GM19239 (cell line): ENCODE measurements at places on chromosomes 1 and 21.

DNA sequence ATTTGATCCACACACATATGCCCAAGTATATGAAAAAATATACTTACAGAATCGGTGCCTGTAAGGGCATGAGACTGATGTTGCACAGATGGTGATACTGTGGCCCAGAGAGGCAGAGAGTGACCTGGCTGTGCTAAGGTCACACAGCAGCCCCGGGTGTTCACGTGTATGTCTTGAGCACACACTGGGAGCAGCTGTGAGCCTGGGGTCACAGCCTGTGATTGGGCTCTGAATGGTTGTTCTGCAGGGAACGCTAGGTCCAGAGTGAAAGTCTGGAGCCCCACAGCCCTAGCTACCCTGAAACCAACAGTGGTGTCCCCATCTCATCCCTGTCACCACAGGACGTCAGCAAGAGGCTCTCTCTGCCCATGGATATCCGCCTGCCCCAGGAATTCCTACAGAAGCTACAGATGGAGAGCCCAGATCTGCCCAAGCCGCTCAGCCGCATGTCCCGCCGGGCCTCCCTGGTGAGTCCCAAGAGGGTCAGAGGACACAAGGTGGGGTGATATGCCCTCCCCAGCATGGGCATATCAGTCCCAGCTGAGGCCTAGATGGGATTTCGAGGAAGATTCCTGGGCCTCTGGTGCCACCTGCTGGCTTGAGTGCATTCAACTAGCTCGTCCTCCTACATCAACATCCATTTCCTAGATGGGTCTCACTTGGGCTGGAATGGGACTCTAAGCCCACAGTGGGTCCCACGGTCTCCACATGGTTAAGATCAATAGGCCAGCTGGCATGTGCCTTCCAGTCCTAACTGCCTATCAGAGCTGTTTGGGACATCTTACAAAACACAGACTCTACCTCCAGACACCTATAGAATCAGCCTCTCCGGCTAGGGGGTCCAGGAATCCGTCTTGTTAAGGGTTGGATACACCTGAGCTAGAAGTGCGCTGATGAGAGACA, 19.7 kb downstream of the CDK18 start:
- DNase-seq = peak; percentile 69

GRCh38 chr1:218347336-218347722, 2.2 kb downstream of the TGFB2 start:
- no peak for DNase-seq

GRCh38 chr1:240084337-240084736, 7.3 kb upstream of the FMN2 start:
- DNase-seq = no peak

DNA sequence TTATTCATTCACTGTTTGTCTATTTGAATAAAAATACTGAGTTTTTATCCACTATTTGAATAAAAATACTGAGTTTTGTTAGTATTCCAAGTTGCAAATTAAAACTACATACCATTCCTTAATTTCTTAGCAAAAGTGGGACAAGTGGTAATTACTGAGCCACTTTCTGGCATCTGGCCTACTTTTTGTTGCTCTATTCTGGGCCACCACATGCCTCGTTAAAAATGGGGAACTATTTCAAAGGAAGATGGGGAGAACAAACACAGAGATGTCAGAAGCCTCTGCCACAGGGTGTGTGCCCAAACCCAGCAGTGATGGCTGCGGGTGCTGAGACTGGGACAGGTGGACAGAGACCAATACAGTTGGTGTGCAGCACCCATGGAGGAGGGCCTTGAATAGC, 14.6 kb downstream of the PIGP start:
- no peak for DNase-seq

DNA sequence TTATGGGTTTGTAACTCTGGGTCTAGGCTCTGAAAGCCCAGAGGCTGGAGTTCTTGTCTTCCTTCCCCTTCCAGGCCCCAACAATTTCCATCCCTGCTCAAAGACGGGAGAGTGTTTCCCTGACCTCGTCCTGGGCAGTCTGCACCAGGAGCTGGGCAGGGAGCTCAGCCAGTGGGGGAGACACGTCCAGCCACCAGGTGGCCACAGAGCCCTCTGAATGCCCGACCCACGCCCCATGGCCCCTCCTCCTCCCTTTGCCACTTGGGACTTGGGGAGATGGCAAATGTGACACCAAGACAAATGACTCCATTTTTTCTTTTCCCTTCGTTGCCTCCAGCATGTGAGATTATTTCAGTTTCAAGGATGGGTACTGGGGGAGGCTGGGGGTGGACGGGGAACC, 159.9 kb upstream of the AJAP1 start:
- no peak for DNase-seq

DNA sequence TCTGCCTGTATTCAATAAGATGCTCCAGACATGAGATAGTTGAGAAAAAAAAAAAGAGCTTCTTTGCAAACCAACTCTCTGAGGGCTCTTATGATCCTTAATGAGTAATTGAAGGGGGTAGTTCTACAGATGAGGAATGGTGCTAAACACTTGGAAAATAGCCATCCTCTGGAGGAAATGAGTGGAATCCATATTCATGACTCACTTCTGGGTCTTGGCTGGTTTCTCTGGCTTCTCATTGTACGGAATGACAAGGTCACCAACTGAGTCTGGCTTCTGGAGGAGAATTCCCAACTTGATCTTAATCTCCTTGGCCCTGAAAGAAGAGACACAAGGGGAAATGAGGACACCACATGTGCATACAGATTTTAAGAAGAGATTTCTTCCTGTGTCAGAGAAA, 34.7 kb downstream of the RGS5 start:
- DNase-seq = no peak

- DNase-seq = no peak
Observed at GRCh38 chr1:184747089-184747955, 7.3 kb downstream of the EDEM3 start.

GRCh38 chr1:215631040-215631439, 63.9 kb downstream of the KCTD3 start:
- DNase-seq = no peak

- no peak for DNase-seq
Observed at GRCh38 chr21:42079939-42080787, 9.0 kb downstream of the UMODL1 start.

- DNase-seq = no peak
Observed at GRCh38 chr21:40923407-40923806, 76.4 kb upstream of the DSCAM start.

GRCh38 chr1:160024195-160024905, 7.4 kb downstream of the PIGM start:
- DNase-seq = no peak

- no peak for DNase-seq
Observed at GRCh38 chr21:39052718-39053117, 130.5 kb downstream of the PSMG1 start.

- DNase-seq = no peak
Observed at GRCh38 chr1:89929467-89930063, 65.3 kb upstream of the ZNF326 start.

DNA sequence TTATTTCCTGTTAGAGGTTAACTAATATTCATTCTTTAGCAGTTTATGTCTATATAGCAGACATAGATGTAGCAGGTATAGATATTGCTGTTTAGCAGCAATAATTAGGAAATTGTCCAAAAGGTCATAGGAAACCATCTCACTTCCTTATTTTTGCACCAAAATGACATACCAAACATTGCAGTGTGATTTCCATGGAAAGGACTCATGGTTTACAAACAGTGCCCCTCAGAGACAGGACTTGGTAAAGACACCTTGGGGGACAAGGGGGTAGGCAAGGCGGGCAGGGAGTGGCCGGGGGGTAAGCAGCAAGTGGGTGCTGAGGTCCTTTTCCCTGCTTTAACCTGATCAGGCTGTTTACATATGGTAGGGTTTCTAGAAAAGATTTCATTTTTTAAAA, 30.5 kb downstream of the BATF3 start:
- no peak for DNase-seq

GRCh38 chr1:51328279-51328678, 2.1 kb downstream of the TTC39A start:
- DNase-seq = no peak

GRCh38 chr1:98417820-98418219, 243.7 kb upstream of the SNX7 start:
- no peak for DNase-seq

DNA sequence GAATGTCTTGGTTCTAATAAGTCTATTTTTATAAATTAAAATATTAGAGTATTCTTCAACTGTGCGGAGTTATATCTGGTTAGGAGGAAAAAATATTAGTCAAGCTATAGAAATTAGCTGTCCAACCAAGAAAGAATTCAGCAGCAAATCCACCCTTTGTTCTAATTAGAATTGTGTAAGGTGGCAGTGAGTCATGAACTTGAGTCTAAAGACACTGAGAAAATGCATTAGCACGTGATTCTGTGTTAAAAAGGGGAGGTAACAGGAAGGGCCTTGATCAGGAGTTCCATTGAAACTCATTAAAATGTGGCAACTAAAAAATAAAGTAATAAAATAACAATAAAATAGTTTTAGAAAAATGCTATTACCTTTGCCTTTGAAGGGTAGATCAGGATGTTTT, 398.2 kb upstream of the RGS18 start:
- DNase-seq = no peak

DNA sequence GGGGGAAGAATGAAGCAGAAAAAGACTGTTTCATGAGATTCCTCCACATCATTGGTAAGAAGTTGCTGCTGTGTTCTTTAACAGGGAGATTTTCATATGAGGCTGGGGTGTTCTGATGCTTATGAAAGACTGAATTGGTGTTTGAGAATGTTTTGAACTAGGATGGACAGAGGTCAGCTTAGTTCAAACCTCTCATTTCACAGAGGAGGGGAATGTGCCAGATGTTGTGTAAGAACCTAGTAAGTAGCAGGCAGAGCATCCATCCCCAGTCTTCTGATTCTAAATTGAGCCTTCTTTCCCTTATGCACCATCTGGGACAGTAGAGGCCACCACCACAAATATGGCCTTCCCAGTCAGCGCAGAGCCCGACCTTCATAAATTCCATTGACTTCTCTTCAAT, 43.7 kb downstream of the SAMD13 start:
- no peak for DNase-seq

DNA sequence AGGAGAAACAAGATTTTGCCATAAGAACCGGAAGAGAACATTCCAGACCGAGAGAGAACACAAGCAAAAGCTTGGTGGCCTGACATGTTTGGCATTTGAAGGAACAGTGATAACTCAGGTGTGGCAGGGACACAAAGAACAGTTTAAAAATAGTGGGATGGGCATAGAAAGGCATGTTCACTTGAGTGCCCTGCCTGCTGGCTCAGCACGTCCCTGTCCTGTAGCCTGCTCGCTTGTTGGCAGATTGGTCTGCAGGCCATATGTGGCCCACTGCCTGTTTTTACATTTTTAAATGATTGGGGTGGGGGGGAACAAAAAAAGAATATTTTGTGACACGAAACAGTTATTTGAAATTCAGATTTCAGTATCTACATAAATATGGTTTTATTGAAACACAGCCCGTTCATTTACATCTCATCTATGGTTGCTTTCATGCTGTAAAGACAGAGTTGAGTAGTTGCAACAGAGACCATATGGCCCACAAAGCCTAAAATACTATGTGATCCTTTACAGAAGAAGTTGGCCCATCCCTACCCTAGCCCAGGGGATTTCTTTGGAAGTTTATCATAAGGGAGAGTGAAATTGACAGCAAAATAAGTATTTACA, 100.7 kb downstream of the RGL1 start:
- no peak for DNase-seq

DNA sequence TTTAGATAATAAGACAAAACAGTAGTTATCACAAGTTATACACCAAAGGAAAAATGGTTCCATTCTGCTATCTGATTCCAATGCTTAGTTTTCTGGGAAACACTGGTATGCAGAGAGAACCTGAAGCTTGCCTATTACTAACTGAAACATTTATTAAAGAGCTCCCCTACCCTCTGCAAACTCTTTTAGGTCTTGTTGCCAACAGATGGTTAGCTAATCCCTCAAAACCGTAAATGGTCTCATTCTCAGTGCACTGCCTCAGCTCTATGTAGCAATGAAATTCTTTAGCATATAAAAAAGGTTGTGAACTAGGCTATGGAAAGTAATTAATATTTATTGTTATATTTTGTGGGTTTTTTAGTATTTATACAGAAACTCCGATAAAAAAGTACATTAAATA, 20.4 kb downstream of the C21orf91 start:
- no peak for DNase-seq

GRCh38 chr1:209617047-209617673, 33.6 kb downstream of the CAMK1G start:
- DNase-seq = no peak

GRCh38 chr1:5970610-5971273, 21.5 kb downstream of the NPHP4 start:
- DNase-seq = no peak

DNA sequence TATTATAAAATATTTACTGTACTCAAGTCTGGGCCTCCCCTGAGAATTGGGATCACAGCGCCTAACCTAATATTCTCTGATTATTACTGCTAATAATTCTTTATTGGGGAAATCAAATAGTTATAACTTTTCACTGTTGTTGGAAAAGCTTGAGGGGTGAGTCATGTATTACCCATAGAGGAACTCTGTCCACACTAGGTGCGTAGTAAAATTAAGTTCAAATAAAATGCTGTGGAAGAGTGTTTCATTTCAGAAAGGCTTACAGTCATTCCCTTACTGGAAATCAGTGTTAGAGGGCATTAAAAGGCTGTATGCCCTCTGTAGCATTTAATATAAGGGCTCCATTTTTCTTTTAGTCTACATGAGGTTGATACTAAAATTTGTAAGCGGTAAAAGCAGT, 135.0 kb upstream of the NFIA start:
- DNase-seq = no peak

GRCh38 chr1:159829273-159829634, 2.6 kb downstream of the SLAMF8 start:
- DNase-seq = peak; percentile 54

- peak; percentile 39 for DNase-seq
Observed at GRCh38 chr1:160206036-160206389, 829 bp downstream of the PEA15 start.

DNA sequence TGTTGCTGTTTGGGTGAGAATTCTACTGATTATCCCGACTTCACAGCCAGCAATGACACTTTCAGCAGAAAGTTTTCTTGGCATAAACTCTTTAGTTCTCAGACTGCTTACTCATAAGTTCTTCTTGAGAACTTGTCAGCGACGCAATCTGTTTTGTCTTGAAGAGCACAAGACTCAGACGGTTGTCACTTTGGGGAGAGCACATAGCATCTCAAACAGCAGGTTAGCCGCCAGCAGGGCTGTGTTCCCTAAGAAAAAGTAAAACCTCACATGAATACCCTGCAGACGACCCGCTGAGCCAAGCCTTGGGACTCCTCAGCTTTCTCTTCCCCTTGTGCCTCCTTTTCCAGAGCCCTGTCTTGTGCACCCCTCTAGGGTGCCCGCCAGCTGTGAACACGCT, 11.4 kb downstream of the AGMAT start:
- DNase-seq = no peak

GRCh38 chr1:15702722-15703550, 18.8 kb downstream of the PLEKHM2 start:
- DNase-seq = no peak

- DNase-seq = no peak
Observed at GRCh38 chr1:231869364-231869763, 242.8 kb downstream of the DISC1 start.
